ENCODE measurements at places on chromosomes 13 and 19.

- no peak for DNase-seq
These were observed 16.0 kb downstream of the MAG start for GRCh38 chr19:35307931-35308330.

DNA sequence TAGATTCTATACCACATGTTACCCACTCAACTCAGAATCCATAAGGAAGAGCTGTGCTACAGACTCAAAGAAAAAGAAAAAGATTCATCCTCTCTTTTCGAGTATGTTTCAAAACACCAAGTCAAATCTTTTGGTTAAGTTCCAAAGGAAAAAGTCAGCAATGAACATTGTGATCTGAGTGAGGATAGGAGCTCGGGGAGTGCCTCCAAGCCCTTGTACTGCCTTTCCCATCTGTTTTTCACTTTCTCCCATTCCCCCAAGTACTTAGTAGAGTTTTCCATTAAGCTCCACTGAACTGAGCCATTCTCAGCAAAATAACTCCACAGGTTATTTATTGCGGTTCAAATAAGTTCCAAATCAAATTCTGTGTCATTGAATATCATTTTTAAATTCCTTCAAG lies 47.7 kb upstream of the MAB21L1 start:
- DNase-seq = no peak

DNA sequence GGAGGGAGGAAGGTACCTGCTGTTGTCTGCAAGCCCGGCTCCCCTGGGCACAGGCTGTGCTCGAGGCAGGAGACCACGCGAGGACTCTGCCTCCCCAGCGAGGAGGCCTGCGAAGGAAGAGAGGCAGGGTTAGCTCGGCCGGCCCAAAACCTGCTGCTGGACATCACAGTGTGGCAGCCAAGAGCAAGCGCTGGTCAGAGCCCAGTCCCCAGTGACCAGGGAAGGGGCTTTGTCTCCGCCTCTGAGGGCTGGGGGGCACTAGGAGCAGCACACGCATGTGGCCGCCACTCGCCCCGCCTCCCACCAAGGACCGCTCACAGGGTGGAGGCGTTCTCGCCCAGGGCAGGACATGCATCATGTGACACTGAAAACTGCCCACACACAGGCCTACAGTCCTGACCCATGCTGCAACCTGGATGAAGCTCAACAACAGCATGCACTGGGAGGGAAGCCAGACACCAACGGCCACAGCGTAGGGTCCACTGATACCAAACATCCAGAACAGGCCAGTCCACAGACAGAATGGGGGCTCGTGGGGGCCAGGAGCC lies 8.5 kb downstream of the MIER2 start:
- no peak for DNase-seq

DNA sequence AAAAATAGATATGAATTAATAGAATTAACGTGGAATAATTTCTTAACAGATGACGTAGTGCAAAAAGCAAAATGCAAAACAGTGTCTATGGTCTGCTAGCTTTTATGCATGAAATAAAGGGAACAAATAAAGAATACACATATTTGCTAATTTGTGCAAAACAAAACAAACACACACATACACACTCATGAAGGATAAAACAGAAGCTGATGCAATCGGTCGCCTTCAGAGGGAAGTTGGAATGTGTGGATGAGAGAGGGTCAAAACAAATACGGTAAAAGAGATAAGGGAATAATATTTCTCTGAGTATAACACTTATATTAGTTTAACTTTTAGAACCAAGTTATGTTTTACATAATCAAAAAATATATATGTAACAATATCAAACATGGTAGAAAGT lies 1160.9 kb upstream of the PCDH9 start:
- DNase-seq = no peak

DNA sequence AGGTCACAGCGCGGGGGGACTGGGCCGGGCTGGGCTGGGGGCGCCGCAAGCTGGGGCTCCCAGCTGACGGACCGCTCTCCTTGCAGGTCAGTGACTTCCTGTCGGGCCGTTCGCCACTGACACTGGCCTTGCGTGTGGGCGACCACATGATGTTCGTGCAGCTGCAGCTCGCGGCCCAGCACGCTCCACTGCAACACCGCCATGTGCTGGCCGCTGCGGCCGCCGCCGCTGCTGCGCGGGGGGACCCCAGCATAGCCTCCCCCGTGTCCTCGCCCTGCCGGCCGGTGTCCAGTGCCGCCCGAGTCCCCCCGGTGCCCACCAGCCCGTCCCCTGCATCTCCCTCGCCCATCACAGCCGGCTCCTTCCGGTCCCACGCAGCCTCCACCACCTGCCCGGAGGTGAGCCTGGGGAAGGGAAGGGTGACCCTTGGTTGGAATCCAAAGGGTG lies 5.7 kb downstream of the MIDN start:
- DNase-seq = no peak

- no peak for DNase-seq
These were observed 210.5 kb downstream of the PDS5B start for GRCh38 chr13:32796754-32797153.

GRCh38 chr13:22108283-22108942 lies 437.5 kb downstream of the FGF9 start:
- no peak for DNase-seq

DNA sequence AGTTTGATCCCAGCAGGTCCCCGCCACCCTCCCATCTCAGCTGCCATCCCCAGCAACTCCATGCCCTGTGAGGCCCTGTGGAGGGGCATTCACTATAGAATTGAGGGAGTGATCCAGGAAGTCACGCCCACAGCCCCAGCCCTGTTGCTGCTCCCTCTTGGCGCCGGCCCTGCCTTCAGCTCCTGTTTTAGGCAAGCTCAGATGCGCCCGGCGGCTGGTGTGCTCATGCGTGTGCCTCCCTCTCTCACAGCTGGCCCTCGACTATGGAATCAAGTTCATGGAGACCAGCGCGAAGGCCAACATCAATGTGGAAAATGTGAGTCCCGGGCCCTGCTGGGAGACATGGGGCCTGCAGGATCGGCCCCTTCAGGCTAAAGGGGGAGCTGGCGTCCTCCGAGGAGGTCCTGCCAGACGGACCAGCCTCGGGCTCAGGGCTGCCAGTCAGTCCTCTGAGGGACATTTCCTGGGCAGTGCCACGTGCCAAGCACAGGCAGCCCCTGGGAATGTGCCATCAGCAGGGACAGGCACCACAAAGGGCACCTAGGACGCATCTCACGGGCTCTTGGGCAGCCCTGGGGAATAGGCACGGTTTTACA lies 15.6 kb upstream of the HSH2D start:
- no peak for DNase-seq

DNA sequence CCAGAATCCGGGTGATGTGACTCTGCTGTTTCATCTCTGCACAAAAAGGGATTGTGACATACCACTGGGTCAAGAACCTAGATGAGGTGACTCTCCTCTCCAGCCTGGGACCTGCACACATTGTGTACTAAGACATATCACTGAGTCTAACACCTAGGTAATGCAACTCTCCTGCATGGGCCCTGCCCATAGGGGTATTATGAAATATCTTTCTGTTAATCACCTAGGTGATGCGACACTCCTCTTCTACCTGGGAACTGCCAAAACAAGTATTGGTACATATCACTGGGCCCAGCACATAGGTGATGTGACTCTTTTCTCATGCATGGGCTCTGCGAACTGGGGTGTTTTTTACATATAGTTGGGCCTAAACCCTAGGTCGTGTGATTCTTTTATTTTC lies 35.5 kb upstream of the ZNF254 start:
- no peak for DNase-seq

DNA sequence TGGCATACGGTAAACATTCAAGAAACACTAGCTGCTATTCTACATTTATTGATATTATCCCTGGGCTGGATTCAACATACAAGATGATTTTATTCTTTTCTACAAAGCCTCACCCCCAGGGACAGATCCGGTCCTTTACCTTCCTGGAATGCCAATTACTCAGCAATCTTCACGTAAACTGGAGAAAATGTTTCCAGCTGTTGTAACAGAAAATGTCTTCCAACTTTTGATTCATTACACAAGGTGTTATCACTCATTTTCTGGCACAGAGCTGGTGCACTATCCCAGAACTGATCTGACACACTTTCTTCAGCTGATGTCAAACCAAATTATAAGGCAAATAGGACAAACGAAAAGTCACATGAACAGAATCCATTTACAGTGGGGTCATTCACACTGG lies 33.1 kb downstream of the DCLK1 start:
- no peak for DNase-seq

DNA sequence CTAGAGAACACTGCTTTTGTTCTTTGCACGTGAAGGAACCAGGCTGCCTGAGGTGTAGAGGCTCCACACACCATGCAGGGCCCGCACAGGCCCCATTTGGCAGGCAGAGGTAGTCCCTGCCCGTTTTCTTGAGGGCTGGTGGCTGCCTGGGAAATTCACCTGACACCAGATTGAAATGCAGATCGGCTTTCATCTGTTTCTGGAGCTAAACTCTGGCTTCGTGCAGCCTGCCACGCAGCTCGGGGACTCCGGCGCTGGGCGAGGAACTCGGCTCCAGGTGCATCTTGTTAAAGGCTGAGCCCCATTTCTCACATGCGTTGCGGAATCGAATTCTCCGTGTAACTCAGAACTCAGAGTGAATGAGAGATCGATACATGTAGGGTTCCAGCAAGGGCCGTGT lies 37.7 kb downstream of the ATP11A start:
- DNase-seq = no peak

- peak; percentile 64 for DNase-seq
These were observed 350.6 kb downstream of the LIG4 start for GRCh38 chr13:107864543-107865317.

GRCh38 chr19:33085570-33086128 lies 4.7 kb downstream of the GPATCH1 start:
- no peak for DNase-seq

GRCh38 chr13:30129411-30129810 lies 177.9 kb downstream of the KATNAL1 start:
- no peak for DNase-seq

DNA sequence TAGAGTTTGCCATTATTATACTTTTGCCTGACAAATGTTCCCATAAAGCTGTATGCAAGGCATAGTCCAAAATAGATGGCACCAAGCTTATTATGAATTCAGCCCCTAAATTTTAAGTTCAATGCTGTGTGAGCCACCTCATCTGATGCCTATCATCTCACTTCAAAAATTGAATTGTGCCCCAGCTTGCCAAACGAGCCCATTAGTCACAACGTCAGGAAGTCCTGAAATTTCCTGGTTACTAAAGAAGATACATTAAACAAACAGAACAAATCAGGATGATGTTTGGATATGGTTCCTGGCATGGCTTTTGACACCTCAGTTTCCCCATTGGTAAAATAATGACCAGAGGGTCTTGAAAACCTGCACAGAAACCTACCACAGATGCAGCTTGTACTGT lies 147.5 kb upstream of the SOX21 start:
- no peak for DNase-seq

GRCh38 chr13:46119883-46120614 lies 15.2 kb upstream of the CPB2 start:
- peak; percentile 75 for DNase-seq

GRCh38 chr19:49427855-49428546 lies 2.8 kb downstream of the GFY start:
- DNase-seq = no peak

GRCh38 chr13:99357131-99357596 lies 50.0 kb upstream of the GPR183 start:
- peak; percentile 85 for DNase-seq

- no peak for DNase-seq
These were observed 340.7 kb upstream of the HTR2A start for GRCh38 chr13:47237571-47237970.

DNA sequence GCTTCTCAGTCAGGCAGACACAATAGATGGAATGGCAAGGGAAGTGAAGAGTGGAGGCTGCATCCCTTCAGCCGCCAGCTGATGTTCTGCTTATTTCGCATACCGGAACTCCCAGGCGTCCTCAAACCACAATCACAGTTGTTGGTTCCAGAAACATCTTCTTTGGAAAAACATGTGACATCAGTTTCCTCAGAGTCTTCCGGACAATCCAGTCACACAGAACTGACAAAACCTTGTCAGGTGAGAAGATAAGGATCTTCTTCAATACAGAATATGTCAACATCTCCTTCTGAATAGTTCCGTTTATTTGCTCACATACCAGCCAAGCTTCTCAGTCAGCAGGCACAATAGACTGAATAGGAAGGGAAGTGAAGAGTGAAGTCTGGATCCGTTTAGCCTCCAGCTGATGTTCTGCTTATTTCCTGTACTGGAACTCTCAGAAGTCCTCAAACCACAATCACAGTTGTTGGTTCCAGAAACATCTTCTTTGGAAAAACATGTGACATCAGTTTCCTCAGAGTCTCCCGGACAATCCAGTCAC lies 45.1 kb upstream of the CEACAM21 start:
- no peak for DNase-seq

- DNase-seq = no peak
These were observed 3.2 kb upstream of the RASGRP4 start for GRCh38 chr19:38429055-38429810.

DNA sequence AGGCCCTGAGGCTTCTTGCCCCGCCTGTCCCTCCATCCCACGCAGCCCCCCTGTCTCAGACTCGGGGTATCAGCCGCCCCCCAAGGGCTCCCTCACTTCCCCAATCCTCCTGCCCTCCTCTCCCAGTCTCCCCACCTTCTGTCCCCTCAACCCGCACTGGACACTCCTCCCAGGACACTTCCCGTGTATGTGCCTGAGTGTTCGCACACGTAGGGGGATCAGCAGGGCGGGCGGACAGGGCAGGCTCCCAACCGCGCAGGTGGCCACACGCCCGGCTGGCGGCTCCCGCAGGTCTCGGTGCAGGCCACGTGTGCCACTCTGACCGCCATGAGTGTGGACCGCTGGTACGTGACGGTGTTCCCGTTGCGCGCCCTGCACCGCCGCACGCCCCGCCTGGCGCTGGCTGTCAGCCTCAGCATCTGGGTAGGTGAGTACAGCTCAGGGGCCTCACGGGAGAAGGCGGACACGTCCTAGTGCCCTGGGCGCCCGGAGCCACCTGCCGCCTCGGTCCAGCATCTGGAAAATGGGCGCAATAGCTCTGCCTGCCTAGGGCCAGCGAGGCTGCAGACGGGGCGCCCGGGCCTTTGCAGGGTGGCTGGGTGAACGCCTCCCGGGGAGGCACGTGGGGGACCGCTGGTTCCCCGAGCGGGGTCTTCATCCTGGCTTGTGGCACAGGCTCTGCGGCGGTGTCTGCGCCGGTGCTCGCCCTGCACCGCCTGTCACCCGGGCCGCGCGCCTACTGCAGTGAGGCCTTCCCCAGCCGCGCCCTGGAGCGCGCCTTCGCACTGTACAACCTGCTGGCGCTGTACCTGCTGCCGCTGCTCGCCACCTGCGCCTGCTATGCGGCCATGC lies 2.3 kb downstream of the KISS1R start:
- no peak for DNase-seq

All from astrocyte (in vitro differentiated cells and primary cell).